Activated T-cell treated with anti-CD3 and anti-CD28 coated beads, Interleukin-2, amount 50 U/mL, for 4 hours (primary cell): ENCODE measurements at places on chromosomes 12 and 14.

DNA sequence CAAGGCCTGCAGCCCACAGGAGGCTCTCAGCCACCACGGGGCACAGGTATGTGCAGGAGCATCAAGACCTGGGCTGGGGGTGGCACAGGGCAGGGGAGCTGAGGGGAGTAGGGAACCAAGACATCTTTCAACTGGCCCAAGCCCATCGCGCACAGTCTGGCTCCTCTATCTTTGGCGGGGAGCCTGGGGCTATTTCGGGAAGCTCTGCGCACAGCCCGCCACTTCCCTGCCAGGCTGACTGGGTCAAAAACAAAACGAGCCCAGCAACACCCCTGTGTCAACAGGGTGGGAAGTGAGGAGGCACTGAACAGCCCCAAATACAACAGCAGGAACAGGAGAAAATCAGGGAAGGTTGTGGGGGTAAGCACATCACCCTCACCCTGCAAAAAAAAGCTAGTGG lies 83.9 kb downstream of the ARL6IP4 start:
- DNase-seq: no peak

DNA sequence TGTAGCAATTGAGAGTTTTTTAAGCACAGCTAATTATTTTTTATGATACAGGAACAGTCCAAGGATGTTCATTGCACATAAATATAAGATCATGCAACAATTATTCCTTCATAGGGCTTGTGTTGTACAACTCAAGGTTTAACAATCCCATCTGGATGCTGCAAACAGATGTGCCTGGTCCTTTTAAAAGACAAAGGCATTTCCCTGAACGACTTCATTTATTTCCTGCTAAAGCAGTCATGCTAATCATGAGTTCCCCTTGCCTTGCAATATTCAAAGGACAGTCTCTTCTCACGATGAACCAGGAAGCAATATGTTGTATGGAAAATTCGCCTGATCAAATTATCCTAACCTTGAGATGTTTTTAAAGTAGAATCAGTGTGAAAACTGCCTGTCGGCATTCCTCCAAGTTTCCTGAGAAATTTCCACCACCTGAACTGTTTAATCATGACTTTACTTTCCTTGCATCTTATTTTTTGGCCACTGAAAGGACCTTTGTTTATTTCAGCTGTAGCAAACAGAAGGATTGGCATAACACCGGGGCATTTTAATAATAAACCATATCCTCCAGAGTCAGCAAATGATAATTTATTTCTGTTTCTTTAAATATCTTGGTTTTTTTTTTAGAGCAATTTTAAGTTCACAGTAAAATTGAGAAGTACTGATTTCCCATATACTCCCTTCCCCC lies 33.9 kb upstream of the TSPAN8 start:
- no peak for DNase-seq

GRCh38 chr14:67881225-67881624 lies 61.6 kb downstream of the RAD51B start:
- DNase-seq: no peak

GRCh38 chr12:122981036-122981471 lies 573 bp downstream of the ARL6IP4 start:
- DNase-seq: no peak

- DNase-seq: peak; percentile 11
Measured at GRCh38 chr12:24719293-24719721, 229.6 kb downstream of the BCAT1 start.

DNA sequence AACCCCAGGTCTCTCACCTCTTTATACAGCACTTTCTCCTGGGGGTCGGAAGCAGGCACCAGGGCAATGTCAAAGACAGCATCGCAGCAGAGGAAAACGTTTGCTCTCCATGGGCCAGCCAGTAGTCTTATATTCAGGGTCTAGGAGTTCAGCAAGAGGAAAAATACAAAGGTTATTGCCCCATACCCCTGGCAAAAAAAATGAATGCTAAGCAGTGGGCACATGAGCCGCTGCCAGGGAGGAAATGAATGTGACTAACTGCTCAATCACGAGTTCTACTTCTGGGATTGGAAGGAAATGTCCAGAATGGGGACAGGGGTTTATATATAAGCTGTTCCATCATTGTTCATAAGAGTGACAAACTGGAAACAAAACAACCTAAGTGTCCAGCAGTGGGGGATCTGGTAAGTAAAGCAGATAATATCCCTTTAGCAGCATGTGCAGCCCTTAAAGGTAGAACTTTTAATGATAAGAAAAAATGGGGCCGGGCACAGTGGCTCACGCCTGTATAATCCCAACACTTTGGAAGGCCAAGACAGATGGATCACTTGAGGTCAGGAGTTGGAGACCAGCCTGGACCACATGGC lies 53.8 kb downstream of the PHETA1 start:
- no peak for DNase-seq
